ENCODE measurements at places on chromosomes 4 and X.

DNA sequence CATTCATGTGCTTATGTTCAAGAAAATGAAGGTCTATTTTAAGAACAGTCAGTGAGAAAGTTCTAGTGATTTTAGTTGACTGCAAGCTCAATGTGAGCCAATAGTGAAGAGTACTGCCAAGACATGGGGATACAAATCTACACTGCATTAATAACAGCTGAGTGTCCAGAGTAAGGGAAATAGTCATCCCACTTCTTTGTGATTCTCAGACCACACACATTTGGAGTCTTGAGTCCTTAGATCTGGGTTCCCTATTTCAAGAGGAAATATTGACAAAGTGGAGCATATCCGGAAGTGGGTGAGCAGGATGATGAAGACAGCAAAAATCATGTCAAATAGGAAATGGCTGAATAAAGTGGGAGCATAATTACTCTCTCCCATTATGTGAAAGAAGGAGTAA lies 171.1 kb downstream of the LARP7 start:
- no peak for DNase-seq

DNA sequence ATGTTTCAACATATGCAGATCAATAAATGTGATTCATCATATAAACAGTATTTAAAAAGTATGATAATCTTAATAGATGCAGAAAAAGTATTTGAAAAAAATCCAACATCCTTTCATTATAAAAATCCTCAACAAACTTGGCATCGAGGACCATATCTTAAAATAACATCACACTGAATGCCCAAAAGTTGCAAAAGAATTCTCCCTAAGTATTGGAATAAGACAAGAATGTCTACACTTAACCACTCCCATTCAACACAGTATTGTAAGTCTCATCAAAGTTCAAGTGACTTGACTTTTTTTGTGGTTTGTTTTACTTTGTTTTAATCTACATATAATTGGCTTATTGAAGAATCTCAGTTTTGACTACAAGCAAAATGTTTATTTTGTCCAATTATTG lies 779.0 kb upstream of the SLIT2 start:
- no peak for DNase-seq

- DNase-seq = no peak
These were observed 524.3 kb upstream of the MAGEB2 start for GRCh38 chrX:29691044-29691443.

- no peak for DNase-seq
These were observed 15.8 kb upstream of the ANAPC4 start for GRCh38 chr4:25361253-25361652.

- no peak for DNase-seq
These were observed 576.8 kb upstream of the SMIM31 start for GRCh38 chr4:164177153-164177552.

DNA sequence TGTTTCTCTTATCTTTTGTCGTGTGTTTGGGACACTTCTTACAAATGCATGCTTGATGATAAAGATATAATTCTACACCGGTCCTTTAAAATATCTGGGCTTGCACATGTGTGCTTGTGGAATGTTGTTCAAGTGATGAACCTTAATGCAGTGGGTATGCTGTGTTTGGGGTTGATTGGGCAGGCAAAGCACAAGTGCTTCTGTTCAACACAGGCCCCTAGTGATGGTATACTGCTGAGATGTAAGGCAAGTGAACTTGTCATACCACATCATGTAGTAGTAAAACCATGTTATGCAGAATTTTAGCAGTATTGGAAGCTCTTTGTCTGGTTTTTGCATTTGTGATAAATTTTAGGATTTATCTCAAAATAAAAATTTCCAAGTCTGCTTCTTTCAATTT lies 23.9 kb downstream of the TBC1D19 start:
- DNase-seq = no peak

GRCh38 chr4:21792736-21793135 lies 155.8 kb downstream of the KCNIP4 start:
- DNase-seq = no peak

DNA sequence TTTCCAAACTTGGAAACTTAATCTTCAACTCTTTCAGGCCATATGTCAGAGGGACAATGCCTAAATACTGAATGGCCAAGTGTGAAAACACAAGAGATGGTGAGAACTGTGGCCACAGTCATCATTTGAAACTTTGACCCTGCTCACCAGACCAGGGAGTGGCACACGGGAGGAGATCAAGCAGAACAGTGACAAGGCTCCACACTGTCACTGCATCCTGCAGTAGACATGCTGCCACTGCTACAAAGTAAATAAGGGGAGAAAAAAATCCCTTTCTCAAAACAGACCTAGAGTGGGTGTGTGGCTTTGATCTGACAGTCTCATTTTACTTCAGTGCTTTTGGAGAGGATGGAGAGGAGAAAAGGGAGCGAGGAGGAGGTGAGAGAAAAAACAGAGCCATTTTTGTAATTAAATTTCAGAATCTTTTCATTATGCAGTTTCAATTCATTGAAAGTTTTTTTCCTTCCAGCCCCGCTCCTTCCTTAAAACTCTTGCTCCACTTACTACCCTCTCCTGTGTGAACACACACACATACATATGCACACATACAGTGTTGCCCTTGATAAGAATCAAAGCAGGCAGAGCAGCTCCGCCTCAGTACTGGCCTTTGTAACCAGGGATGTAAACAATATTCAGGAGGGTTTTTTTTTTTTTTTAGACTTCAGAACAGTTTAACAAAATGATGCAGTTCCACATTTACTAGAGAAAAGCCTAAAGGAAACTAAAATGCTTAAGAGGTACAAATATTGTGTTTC lies 34.4 kb downstream of the NEXMIF start:
- DNase-seq = no peak

DNA sequence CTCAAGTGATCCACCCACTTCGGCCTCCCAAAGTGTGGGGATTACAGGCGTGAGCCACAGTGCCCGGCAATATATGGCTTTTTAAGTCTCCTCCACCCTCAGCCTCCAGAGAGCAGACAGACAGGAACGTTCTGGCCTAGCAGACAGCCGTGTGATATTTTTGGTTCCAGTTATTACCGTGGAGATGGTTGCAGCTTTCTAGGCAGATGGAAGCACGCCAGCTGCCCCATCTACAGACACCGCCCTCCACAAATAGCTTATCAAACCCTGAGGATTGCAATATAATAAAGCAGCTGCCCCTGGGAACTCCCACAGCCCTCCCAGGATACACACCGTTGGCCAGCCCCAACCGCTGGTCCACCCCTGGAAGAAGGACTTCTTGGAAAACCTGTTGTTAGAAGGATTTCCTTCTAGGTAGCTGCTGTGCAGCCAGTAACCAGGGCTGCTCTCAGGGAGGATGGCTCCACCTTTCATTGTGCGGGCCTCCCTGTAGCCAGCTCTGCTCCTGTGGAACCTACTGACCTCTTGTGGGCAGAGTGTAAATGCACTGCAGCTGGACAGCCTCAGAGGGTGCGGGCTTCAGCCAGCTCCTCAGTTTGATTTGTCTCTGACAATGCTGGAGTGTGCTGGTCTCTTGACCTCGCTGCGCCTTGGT lies 44.0 kb downstream of the SLC25A5 start:
- DNase-seq = peak; percentile 41

All from breast epithelium (tissue), 4 donors.